ENCODE measurements at places on chromosomes 7 and 10.

DNA sequence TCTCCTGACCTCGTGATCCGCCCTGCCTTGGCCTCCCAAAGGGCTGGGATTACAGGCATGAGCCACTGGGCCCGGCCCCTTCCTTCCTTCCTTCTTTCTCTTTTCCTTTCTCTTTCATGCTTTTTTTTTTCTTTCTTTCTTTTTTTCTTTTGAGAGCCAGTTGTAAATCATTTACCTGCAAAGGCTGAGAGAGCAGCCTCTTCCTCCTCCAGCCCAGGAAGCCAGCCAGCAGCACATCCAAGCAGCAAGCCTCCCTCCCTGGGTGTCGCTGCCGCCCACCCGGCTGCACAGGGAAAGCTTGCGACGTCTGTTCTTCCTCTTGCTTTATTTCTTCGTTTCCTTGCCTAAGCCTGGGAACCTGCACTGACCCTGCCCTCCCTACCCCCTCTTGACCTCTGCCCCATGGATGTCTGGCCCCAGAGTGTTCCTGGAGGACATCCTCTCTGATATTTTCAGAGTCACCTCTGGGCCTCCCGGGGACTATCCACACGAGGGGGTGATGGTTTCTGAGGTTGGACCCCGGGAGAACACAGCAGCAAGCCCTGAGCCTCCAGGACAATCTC, 62.8 kb upstream of the MYL10 start:
- DNase-seq = no peak

GRCh38 chr7:121330053-121330833, 1.4 kb downstream of the WNT16 start:
- no peak for DNase-seq

DNA sequence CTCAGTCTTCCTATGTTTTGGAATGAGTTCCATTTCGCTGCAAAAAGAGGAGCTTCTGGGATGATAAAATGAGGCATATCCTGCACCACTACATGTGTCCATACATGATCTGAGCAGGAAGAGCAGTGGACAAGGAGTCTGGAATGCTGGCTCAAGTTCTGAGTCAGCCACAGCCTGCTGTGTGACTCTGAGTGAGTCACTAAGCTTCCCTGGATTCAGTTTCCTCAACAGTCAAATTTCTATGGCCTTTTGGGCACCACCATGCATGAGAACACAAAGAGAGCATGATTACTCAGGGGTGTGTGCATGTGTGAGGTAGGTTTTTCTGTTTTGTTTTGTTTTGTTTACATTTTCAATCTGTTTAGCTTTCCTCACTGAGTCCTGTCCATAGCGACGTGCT, 254.6 kb downstream of the ANKRD30A start:
- no peak for DNase-seq

DNA sequence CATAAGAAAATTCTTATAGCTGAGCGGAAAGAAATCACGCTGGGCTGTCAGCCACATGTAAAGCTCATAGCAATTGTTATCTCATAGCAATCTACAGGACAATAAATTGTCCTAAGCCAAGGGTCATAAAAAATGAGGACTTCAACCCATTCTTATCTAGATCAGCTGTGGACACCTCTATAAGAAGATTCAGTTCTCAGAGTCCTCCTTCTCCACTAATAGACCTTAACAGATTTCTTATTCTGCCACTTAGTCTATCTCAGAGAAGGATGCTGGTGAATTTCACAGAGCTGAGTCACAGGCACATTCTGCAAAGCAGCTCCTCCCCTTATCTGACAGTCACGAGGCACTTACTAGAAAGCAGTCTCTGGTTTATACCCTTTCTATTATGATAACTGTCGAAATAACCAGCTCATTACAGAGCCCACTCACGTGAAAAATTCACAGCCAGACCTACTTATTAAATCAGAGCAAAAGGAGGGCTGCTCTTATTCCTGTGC, 185.3 kb upstream of the PCLO start:
- DNase-seq = peak; percentile 13

- DNase-seq = no peak
Measured at GRCh38 chr7:23350466-23350865, 51.3 kb downstream of the MALSU1 start.

GRCh38 chr7:81419731-81420130, 350.1 kb downstream of the HGF start:
- no peak for DNase-seq

- DNase-seq = no peak
Measured at GRCh38 chr10:75662715-75663114, 231.3 kb downstream of the LRMDA start.

DNA sequence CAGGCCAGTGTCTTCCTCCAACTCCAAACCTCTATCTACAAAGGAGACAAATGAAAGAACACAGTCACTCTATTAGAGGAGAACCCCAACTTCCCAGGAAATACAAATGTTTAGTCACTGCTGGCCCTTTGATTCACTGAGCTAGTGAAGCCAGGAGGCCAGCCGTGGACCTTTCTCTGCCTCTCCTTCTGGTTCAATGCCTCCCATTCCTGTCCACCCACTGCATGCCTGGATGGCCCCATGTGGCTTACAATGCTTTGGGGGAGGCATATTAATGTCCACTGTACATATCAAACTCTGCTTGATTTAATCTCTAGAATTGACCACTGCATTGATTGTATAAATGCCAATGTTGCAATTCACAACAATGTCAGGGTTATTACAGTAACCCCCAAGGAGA, 687.3 kb downstream of the KCNMA1 start:
- no peak for DNase-seq

GRCh38 chr10:6148908-6149307, 53.8 kb upstream of the PFKFB3 start:
- no peak for DNase-seq

GRCh38 chr10:121313119-121313875, 284.9 kb downstream of the FGFR2 start:
- DNase-seq = no peak

GRCh38 chr10:116766241-116766827, 24.0 kb upstream of the HSPA12A start:
- no peak for DNase-seq

- DNase-seq = no peak
Measured at GRCh38 chr10:60711496-60711895, 66.8 kb upstream of the CDK1 start.

GRCh38 chr10:3424111-3424851, 251.7 kb upstream of the PITRM1 start:
- peak; percentile 6 for DNase-seq

GRCh38 chr10:31770307-31770902, 158.2 kb downstream of the ARHGAP12 start:
- DNase-seq = no peak

DNA sequence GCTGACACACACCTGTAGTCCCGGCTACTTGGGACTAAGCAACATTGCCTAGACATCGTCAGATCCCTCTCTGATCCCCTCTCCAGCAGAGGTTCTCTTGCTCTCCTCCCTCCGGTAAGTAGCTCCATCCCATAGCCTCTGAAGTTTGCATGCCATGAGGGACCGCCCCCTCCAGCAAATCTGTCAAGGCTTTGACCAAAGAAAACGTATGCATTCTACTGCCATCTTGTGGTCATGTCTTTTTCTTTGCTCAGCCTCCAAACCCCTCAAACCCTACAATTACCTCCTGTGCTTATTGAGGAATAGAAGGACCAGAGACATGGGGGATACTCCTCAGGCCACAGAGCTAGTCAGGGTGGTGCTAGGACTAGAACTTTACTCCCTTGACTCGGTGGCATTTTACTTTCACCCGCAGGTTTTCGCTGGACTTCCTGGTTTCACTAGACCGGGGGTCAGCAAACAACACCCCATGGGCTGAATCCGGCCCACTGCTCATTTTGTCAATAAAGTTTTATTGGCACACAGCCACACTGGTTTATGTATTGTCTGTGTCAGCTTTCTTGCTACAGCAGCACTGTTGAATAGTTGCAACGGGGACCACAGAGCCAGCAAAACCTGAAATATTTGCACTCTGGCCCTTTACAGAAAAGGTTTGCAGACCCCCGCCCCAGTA, 202.6 kb upstream of the FOXK1 start:
- peak; percentile 77 for DNase-seq

GRCh38 chr7:37391791-37392672, 56.6 kb downstream of the ELMO1 start:
- no peak for DNase-seq
